SW480 (cell line): ENCODE measurements at places on chromosomes 13 and 19.

DNA sequence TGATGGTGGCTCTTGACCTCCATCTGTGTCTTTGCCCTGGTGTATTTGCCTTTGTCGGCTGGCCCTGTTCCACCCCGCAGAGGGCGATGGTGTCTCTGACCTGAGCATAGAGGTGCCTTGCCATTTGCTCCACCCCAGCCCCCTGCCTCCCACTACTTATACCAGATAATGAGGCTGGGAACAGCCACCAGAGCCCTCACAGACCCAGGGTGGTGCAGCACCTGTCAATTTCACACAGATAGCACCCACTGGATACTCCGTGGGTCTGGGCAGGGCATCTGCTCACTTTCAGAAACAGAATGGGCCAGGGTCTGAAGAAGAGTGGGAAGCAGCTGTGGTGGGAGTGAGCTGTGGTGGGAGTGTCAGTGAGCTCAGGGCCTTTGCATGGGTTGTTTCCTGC, 4.1 kb downstream of the ZNF536 start:
- DNase-seq: no peak

GRCh38 chr13:30816736-30817135, 81.4 kb downstream of the ALOX5AP start:
- DNase-seq: no peak

DNA sequence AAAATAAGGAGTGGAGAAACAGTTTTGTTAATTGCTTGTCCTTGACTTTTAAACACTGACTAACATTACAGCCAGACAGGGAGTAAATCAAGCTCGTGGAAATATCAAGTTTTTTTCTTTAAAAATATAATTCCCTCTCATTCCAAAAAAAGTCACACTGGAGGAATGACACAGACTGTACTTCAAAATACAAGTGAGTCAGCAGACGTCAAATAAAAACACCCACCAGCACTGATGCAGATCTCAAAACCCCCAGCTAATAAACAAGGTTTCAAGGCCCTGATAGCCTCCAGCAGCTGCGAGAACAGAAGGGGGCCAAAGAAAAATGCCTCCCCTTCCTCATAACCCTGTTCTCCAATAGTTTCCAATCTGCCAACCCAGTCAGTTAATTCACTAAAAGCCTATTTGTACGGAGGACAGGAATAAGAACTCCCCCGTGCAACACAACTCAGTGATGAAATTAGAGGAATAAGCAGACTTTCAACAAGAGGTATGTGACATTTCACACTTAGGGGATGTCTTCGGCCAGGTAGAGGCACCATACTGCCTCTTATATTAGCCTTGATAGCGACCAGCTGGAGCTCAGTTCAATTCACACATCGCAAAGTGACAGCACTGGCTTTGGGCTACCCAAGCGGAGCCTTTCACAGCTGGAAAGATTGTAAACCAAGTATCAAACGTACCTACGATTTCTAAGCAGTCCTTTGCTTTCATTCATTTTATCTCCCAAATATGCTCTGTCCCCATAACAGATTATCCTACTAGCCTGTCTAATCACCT, 561.0 kb upstream of the KLF12 start:
- DNase-seq: no peak

DNA sequence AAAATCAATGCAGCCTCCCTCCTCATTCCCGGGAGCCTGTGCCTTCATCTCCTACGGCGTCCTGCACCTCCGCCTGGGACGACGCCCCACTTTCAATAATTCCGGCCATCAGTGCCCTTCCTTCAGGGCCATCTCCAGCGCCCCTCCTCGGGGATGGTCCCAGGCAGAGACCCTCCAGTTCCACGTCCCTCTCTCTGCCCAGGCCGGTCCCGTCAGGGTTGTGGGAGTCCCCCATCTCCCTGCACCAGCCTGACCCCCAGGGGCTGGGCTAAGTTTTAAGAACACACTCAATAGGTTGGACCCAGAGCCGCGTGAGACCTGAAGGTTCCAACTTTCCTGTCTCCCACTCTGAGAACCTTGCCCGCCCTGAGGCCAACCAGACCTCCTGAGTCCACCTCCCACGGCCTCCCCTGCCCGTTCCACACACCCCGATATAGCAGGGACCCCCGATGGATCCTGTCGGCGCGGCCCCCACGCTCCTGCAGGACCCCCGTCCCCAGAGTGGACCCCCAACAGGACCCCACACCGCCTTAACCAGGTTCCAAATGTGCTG, 646 bp downstream of the TMEM161A start:
- DNase-seq: no peak

DNA sequence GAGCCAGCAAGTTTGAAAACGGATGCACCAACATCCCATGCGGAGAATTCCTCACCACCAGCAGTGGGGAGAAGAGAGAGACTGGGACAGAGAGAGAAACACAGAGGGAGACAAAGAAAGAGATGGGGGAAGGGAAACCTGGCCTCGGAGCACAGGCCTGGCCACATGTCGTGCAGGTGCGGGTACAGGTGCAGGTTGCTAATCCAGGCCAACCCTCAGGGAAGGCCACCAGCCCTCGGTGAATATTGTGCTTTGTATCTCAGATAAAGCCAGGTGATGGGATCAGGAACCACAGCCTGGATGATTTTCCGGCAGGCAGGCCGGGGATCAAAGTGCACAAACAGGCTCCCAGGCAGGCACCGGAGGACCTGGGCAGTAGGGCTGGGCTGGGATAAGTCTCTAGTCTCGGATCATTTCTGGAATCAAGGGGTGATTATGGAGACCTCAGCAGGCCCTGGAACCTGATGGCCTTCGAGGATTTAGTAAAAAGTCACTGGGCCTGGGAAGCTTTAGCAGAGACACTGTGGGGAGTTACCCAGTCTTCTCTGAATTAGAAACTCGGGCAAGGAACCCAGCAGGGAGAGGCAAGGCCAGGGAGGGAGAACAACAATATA, 3.7 kb downstream of the GAS6 start:
- DNase-seq: peak; percentile 81

GRCh38 chr19:7926727-7927604, 1.0 kb upstream of the CTXN1 start:
- DNase-seq: no peak

DNA sequence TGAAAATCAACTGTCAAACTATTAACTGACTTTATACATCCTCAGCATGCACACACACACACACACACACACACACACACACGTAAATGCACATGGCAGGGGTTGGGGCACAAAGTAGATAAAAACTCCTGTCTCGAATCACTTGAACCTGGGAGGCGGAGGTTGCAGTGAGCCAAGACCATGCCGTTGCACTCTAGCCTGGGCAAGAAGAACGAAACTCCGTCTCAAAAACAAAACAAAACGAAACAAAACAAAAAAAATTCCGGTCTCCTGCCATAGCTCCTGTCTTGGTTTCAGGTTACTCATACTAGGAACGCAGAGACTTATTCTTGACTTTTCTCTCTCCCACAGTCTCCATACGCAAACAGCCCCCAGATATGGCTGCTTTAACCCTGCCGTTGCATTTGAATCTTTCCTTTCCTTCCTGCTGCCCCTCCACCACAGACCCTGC, 148.9 kb downstream of the SHISA2 start:
- DNase-seq: no peak

DNA sequence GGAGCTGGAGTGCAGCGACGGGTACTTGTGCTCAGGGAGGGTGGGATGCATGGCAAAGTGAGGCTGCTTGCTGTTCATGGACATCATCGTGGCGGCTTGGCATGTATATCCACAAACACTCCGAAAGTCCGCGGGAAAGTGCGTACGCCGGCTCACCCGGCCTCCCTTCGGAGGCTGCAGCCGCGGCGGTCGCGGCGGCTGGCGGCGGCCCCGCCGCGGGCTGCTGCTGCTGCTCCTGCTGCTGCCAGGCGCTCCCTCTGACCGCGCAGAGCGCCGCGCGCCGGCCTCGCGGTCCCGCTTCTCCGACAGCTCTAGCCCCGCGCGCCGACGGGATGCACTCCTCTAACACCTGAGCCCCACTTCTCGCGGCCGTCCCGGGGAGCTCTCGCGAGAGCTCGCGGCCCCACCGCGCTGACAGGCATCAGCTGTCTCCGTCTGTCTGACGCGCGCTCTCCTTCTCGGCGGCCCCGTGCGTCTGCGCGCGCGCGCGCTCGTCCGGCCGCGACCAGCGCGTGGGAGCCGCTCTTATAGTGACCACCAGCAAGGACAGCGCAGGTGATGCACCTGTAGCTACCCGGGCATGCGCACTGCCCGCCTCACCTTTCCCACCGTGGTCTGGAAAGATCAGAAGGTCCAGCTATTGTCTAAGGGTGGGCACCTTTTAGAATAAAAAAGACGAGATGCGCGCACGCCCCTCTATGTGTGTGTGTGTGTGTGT, at the start of gene POU4F1:
POU4F1 (minus strand) TSS at position 313 of the 718 bp plus-strand sequence; CDS start at position 87, 226 bp downstream.
- peak; percentile 71 for DNase-seq

DNA sequence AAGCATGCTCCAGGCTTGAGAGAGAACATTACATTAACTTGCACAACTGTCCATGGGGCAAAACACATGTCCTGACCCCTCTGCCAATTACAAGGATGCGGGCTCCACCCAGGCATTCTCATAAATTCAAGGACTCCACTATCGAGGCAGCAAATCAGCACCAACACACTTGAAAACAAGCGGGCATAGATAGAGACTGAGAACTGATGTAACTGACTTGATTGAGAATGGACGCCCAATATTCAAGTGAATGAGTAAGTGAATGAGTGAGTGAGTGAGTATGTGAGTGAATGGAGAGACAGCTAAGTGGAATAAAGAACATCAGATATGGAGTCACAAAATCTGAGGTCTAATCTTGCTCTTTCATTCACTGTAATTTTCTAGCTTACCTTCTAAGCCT, 75.0 kb upstream of the VSTM2B start:
- no peak for DNase-seq

GRCh38 chr13:86839221-86839620, 832.0 kb upstream of the SLITRK5 start:
- no peak for DNase-seq

DNA sequence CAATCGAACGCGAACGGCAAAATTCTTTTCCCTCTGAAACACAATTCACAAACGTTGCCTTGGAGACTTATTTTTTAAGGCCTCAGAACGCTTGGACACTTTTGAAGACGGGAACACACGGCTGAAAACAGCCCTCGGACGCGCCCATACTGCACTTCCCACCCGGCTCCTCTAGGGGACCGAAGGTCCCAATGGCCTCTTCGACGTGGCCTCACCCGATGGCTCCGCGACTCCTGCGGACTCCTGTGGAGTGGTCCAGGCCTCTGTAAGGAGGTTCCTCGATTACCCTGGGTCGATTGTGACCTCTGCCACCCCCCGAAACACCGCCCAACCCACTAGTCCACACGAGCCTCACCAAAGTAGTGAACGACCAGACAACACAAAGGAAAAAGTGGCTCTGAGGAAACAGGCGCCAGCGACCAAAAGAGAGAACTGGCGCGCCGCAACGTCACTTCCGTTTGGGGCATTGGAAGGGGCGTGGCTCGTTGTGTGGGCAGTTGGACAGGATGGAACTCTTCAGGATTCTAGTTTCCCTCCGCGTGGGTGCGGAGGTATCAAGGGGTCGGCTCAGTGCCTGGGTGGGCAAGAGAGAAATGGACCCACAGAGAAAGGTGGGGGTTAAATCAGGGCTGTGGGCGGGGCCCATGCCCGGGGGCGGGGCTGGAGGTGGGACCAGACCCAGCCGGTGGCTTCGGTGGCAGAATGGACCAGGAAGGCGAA, at the start of gene ZNF560:
ZNF560 (minus strand) TSS at position 434 of the 720 bp plus-strand sequence. CDS start 23,303 bp downstream, outside the sequence.
- no peak for DNase-seq

DNA sequence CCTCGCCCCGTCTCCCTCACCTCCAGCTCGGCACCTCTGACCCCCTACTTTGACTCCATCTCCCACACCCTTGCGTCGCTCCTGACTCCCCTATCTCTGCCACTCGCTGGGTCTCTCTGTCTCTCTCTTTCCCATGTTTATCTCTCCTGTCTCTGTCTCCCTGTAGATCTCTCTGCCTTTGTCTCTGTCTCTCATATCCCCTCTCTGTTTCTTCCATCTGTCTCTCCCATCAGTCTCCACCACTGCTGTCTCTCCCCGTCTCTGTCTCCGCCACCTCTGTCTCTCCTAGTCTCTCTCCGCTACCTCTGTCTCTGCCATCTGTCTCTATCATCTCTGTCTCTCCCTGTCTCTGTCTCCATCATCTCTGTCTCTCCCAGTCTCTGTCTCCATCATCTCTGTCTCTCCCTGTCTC, 12.4 kb upstream of the BBC3 start:
- DNase-seq: peak; percentile 58

GRCh38 chr13:79401259-79402070, 4.6 kb downstream of the RBM26 start:
- no peak for DNase-seq

- no peak for DNase-seq
Observed at GRCh38 chr19:6705931-6706632, 14.4 kb downstream of the C3 start.

GRCh38 chr19:28148554-28148953, 1064.4 kb downstream of the UQCRFS1 start:
- DNase-seq: no peak

DNA sequence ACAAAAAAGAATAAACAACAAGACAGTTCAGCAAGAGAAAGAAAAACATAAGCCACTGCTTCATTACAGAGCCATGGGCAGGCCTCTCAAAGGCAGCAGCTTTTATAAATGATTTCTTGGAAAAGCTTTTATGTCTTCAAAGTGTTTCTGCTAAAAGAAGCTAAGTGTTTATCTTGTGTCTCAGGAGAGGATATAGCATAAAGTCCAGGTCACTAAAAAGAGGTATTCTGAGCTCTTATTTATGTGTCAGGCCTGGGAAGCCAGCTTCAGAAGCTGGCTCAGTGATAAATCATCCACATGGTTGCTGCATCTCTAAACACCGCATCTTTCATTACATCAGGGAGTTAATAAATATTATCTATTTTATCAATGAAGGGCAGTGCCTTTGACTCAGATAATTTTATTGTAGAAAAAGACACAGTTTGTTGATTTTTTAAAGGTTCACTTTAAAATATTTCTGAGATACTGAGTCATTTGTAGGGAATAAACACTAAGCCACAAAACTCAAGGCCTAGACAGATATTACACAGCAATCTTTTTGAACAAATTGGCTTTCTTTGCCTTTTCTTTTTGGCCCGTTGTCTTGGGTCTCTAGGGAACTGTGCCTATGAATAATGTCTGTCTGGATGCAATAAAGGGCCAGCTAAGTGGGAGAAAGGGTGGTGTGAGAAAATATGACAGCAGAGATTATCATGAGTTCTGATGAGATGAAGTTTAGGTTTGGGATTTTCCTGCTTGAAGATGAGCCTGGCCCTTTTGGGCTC, 1086.6 kb downstream of the UQCRFS1 start:
- no peak for DNase-seq

DNA sequence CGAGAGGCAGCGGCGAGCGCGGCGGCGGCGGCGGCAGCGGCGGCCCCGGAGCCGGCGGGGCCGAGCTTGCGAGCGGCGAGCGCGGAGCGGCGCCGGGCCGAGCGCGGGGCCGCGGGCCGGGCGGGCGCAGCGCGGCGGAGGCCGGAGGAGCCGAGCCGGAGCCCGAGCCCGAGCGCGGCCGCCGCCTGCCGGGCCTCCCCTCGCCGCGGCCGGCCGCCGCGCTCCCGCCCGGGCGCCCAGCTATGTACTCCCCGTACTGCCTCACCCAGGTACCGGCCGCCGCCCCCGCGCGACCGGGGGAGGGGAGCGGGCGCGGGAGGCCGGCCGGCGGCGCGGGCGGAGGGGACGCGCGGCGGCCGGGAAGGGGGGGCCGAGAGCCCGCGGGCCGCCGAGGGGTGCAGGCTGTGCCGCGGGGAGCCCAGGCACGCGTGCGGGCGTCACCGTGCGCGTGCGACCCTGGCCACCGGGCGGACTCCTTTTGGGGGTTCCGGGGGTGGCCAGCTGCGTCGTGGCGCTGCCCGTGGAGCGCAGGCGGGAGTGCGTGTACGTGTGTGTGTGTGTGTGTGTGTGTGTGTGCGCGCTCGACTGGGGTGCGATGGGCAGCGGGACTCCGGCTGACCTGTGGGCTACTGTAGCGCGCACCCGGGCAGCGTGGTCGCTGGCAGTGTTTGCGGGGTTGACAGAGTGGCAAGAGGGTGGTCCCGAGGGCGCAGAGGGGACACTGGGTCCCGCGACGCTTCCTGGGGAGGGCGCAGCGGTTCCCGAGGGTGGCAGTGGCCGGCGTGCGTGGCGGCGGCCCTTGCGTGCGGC, 526 bp downstream of the NFIX start:
- no peak for DNase-seq
